ENCODE measurements at places on chromosomes 2 and 18.

DNA sequence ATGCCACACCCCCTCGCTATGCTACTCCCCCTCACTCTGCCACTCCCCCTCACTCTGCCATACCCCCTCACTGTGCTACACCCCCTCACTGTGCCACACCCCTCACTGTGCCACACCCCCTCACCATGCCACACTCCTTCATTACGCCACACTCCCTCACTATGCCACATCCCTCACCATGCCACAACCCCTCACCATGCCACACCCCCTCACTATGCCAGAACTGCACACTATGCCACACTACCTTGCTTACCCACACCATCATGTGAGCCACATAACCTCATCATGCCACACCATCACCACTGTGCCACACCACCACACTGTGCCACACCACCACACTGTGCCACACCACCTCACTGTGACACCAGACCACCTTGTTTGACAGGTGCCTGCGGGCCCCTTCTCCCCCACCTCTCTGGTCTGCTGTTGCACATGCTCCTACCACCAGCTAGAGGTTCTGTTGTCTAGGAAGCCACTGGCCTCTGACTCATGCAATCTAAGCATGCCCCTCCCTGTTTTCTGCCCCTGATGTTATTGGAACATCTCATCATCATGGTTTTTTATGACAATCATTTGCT lies 22.0 kb downstream of the MARCHF4 start:
- no peak for DNase-seq

GRCh38 chr2:160228141-160228917 lies 28.3 kb upstream of the ITGB6 start:
- DNase-seq, result no peak

- no peak for DNase-seq
These were observed 331.2 kb downstream of the CTNNA2 start for GRCh38 chr2:79844011-79844410.

GRCh38 chr2:208708486-208708885 lies 301.9 kb downstream of the PTH2R start:
- DNase-seq, result no peak
